ENCODE measurements at places on chromosomes 12 and 14. TPM values are rescaled to one million over a fixed set of nuclear protein-coding genes. Genes with fewer than 3 reads are reported as not detected.

- no peaks in the 10 kb centered on the region for H3K27me3 ChIP-seq
- no peak overlapping the region for H3K27ac ChIP-seq
- H3K36me3 ChIP-seq: no peaks in the 10 kb centered on the region
- peaks cover 3% of the 10 kb centered on the region for H3K4me1 ChIP-seq
- H3K4me3 ChIP-seq: no peak overlapping the region
- DNase-seq: no peak
These were observed 3.6 kb downstream of the CCDC85C start for GRCh38 chr14:99600232-99600888.

BMP4 gene
- total RNA-seq: 5.1 TPM

- no peaks in the 10 kb centered on the region for H3K4me1 ChIP-seq
- H3K27me3 ChIP-seq: no peaks in the 10 kb centered on the region
- no peaks in the 10 kb centered on the region for H3K36me3 ChIP-seq
- no peak overlapping the region for H3K4me3 ChIP-seq
- H3K27ac ChIP-seq: no peak overlapping the region
These were observed 495.3 kb downstream of the NELL2 start for GRCh38 chr12:44380861-44381260.

DNA sequence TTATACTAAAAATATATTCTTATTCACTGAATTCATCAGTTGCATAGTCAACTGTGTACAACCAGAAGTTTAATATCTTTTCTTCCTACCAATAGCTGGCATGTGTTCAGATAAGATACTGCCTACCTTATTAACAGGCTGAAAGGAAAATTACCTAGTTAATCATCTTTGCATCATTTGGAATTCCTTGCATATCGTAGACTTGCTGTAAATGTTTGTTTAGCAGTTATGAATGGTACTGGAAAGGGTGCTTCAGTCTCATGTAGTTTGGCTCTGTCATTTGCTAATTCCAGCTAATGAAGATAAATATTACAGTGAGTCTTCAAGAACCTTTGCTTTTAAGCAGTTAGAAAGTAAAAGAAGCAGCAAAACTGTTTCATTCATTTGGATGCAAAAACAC is 84.4 kb downstream of the PPHLN1 start:
- no peak for DNase-seq
- H3K4me3 ChIP-seq: no peak overlapping the region

GRCh38 chr14:37637341-37637740 is 41.9 kb downstream of the TTC6 start:
- no peak overlapping the region for H3K27ac ChIP-seq
- no peaks in the 10 kb centered on the region for H3K4me1 ChIP-seq
- no peaks in the 10 kb centered on the region for H3K27me3 ChIP-seq

GRCh38 chr12:59396919-59397318 is 198.9 kb upstream of the SLC16A7 start:
- DNase-seq: no peak
- H3K27me3 ChIP-seq: no peaks in the 10 kb centered on the region
- no peaks in the 10 kb centered on the region for H3K4me1 ChIP-seq
- H3K4me3 ChIP-seq: no peak overlapping the region
- no peak overlapping the region for H3K27ac ChIP-seq

GALNT16 gene
- total RNA-seq: 8.3 TPM

NRL gene
- 4.8 TPM for total RNA-seq

MGP gene
- 759 TPM for total RNA-seq

- H3K27me3 ChIP-seq: no peaks in the 10 kb centered on the region
- H3K4me3 ChIP-seq: no peak overlapping the region
- no peaks in the 10 kb centered on the region for H3K4me1 ChIP-seq
- H3K36me3 ChIP-seq: no peaks in the 10 kb centered on the region
- DNase-seq: no peak
These were observed 358.8 kb downstream of the GLT1D1 start for GRCh38 chr12:129211862-129212630.

TOMM20L gene
- not detected for total RNA-seq

DNA sequence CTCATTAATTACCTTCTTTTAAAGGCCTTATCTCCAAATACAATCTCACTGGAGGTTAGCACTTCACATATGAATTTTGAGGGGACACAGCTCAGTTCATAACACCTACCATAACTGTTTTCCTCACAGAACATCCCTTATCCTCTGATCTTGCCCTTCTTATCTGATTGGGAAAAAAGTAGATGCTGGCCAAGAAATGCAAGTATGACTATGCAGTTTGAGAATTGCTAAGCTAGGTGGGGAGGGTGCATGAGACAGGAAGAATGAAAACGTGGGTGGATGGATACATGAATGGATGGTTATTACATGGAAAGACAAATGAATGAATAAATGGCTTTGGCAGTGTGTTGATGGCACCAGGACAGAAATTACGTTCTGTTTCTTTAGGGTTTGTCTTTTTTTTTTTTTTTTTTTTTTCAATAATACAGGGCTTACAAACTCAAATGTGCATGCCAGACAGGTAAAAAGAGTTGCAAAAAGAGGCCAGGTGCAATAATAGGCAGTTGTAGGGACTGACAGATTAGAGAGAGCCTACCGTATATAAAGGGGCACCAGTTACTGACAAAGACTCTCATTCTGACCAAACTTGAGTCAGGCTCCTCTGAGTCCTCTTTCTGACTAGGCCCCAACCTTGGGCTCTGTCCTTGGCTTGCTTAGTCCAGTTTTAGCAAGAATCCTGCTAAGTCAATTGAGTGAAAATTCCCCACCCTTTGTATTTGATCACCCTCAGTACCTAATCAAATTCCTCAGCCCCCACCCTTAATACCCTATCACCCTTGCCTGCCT is 304.9 kb downstream of the ZFP36L1 start:
- no peaks in the 10 kb centered on the region for H3K36me3 ChIP-seq
- H3K27ac ChIP-seq: no peak overlapping the region
- H3K4me1 ChIP-seq: no peaks in the 10 kb centered on the region
- H3K4me3 ChIP-seq: no peak overlapping the region
- H3K27me3 ChIP-seq: no peaks in the 10 kb centered on the region
- no peak for DNase-seq

DNA sequence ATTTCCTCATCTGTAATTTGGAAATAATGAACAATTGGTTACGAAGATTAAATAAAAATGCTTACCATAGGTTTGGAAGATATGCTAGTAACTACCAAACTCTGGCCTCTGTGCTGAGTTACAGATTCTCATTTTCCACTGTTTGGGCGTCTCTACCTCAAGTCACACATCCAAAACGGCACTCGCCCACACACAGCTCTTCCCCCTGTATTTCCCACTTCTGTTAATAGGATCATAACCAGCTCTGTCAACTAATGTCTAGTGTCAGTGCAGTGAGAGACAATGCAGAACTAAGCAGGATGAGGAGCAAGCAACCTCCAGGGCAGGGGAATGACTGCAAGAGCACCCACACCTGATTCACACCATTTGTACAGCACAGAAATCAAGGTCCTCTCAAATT is 10.9 kb upstream of the SYCP3 start:
- H3K36me3 ChIP-seq: peaks cover 90% of the 10 kb centered on the region
- DNase-seq: no peak
- no peak overlapping the region for H3K27ac ChIP-seq
- H3K4me3 ChIP-seq: no peak overlapping the region

TSPAN19 gene
- not detected for total RNA-seq

TAC3 gene
- total RNA-seq: not detected

DNA sequence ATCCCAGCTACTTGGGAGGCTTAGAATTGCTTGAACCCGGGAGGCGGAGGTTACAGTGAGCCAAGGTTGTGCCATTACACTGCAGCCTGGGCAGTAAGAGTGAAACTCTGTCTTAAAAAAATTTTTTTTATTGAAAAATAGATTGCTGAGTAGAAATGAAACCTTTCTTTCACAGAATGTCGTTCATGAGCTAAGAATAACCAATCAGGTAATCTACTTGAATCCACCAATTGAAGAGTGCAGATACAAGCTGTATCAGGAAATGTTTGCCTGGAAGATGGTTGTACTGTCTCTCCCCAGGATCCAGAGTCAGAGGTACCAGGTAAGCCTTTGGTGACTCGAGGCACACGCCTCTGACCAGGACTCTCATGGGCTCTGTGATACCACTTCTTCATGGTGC is 27.0 kb downstream of the DYNC1H1 start:
- DNase-seq: no peak
- H3K27ac ChIP-seq: no peak overlapping the region
- no peaks in the 10 kb centered on the region for H3K4me1 ChIP-seq
- H3K27me3 ChIP-seq: no peaks in the 10 kb centered on the region

- no peak overlapping the region for H3K4me3 ChIP-seq
- no peak for DNase-seq
- no peak overlapping the region for H3K27ac ChIP-seq
- H3K36me3 ChIP-seq: no peaks in the 10 kb centered on the region
These were observed 29.6 kb upstream of the NAP1L1 start for GRCh38 chr12:76113800-76114757.

DNA sequence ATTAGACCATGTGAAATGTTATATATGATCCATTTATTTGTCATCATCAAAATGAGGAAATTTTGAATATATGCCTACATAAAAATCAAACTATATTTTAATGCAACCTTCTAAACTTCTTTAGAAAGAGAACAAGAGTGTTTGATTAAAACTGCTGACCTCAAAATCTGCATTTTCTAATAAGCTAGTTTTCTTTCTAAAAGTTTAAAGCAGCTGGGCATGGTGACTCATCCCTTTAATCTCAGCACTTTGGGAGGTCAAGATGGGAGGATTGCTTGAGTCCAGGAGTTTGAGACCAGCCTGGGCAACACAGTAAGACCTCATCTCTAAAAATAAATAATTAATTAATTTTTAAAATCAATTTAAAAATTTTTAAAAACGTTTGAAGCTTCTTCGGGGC is 36.2 kb downstream of the GNPTAB start:
- no peaks in the 10 kb centered on the region for H3K4me1 ChIP-seq
- H3K36me3 ChIP-seq: no peaks in the 10 kb centered on the region
- no peak overlapping the region for H3K27ac ChIP-seq
- H3K27me3 ChIP-seq: no peaks in the 10 kb centered on the region
- no peak overlapping the region for H3K4me3 ChIP-seq

DNA sequence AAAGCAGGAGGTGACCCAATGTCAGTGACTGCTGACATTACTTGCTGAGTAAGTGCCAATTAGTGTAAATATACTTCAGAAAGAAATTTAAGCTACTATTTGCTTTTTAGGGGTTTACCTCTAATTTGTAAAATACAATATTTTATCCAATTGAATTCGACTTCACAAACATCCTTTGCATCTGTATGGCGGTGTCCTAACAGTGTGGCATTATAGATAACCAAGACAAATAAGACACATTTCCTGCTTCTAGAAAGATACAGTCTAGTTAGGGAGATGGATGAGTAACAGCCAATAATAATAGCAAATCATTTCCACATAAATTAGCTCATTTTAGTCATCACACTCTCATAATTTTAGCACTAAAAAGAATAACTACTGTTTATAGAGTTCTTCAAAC is 196.5 kb downstream of the AKAP6 start:
- no peak for DNase-seq
- H3K27ac ChIP-seq: no peak overlapping the region
- no peaks in the 10 kb centered on the region for H3K27me3 ChIP-seq

DNA sequence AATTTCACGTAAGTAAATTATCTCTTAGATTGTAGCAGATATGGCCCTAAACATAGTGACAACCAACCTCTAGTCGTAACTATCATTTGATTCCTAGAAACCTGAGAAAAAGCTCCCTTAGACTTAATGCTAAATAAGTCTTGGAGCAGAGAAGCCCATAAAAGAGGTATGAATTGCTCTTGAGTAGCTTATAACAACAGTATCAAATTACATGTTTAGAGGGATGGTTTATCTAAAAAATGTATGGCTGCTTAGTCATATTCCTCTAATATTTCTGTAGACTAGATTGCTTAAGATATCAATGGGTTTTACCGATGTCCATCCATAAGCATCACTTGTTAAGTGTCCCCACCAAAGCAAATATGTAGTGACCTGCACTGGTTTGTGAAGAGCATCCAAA is 259.7 kb downstream of the NELL2 start:
- no peak overlapping the region for H3K27ac ChIP-seq
- no peaks in the 10 kb centered on the region for H3K4me1 ChIP-seq
- H3K36me3 ChIP-seq: no peaks in the 10 kb centered on the region
- H3K4me3 ChIP-seq: no peak overlapping the region

GRCh38 chr12:18651525-18651924 is 86.3 kb downstream of the PLCZ1 start:
- DNase-seq: no peak
- no peaks in the 10 kb centered on the region for H3K36me3 ChIP-seq
- no peaks in the 10 kb centered on the region for H3K4me1 ChIP-seq
- no peaks in the 10 kb centered on the region for H3K27me3 ChIP-seq
- H3K27ac ChIP-seq: no peak overlapping the region

AACS gene
- 22.6 TPM for total RNA-seq

SMCO2 gene
- not detected for total RNA-seq

HRK gene
- not detected for total RNA-seq

DNA sequence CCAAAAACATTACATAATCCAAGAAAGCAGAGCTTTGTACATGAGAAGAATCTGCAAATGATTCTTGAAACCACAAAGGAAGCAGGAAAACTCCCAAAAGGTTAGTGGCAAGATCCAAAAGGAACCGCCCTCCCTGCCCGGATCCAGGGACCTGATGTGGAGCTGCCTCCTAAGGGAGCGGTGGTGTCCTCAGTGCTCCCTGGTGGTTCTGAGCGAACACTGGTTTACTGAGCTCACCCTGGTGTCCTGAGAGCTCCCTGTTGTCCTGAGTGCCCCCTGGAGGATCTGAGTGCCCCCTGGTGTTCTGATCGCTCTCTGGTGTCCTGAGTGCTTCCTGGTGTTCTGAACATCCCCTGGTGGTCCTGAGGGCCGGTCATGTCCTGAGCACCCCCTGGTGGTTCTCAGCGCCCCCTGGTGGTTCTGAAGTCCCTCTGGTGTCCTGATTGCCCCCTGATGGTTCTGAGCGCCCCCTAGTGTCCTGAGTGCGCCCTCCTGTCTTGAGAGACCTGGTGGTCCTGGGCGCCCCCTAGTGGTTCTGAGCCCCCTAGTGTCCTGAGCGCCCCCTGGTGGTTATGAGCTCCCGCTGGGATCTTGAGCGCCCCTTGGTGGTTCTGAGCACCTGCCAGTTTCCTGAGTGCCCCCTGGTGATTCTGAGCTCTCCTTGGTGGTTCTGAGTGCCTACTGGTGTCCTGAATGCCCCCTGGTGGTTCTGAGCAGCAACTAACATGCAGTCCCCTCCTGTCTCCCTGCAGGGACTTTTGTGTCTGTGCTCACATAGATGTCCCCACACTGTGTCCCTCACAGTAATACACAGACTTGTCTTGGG is 891.1 kb downstream of the TMEM121 start:
- H3K27ac ChIP-seq: no peak overlapping the region
- H3K4me1 ChIP-seq: no peaks in the 10 kb centered on the region
- peak; percentile 11 for DNase-seq
- H3K27me3 ChIP-seq: no peaks in the 10 kb centered on the region
- H3K4me3 ChIP-seq: no peak overlapping the region

MCRS1 gene
- total RNA-seq: 66.6 TPM

- no peaks in the 10 kb centered on the region for H3K27me3 ChIP-seq
- peaks cover 54% of the 10 kb centered on the region for H3K4me1 ChIP-seq
- H3K27ac ChIP-seq: no peak overlapping the region
- DNase-seq: no peak
- H3K4me3 ChIP-seq: no peak overlapping the region
- H3K36me3 ChIP-seq: no peaks in the 10 kb centered on the region
These were observed 5.1 kb upstream of the ENDOU start for GRCh38 chr12:47730341-47730744.

CLECL1 gene
- not detected for total RNA-seq
